Activated CD4-positive, CD25-positive, alpha-beta regulatory T cell (primary cell): ENCODE measurements at places on chromosomes 3 and 15.

GRCh38 chr3:57961828-57962447, 46.3 kb upstream of the FLNB start:
- no peak for DNase-seq

- DNase-seq = no peak
These were observed 60.2 kb downstream of the FBLN2 start for GRCh38 chr3:13608969-13609725.

- no peak for DNase-seq
These were observed 22.7 kb upstream of the ALCAM start for GRCh38 chr3:105343991-105344390.

GRCh38 chr15:89999676-90000185, 1.4 kb upstream of the ZNF710 start:
- no peak for DNase-seq

DNA sequence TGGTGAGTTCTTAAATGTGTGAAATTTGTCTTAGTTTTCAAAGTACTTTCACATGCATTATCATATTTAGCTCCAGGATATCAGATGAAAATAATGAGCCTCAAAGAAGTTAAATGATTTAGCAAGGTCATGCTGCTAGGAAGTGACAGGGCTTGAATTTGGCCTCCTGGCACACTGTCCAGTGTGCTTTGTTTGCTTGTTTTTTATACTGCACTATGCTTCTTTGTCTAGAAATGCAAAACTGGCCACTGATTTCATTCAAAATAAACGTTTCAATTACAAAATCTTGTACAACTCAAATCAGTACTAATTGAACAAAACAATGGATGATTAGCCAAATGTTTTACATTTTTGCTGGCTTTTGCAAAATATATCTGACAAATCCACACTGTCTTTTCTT, 583.3 kb upstream of the CBLB start:
- no peak for DNase-seq

GRCh38 chr3:146561879-146562278, 17.5 kb upstream of the PLSCR1 start:
- DNase-seq = no peak

DNA sequence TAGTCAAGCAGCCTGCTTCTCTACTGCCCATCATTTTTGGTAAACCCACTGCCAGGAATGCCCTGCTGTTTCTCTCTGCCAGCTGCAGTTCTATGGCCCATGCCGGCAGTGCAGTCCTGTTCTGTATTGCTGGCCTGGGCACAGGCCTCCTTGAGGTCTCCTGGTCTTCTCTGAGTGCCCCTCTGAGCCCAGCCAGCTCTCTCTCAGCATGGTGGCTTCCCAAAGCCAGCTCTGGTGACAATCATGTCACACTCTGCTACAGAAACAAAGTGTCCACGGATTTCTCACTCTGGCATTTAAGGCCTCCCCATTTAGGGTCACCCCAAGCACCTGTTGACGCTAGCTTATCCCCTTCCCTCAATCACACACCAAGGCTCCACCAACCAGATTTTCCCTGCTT, 24.5 kb downstream of the SRPRB start:
- no peak for DNase-seq

DNA sequence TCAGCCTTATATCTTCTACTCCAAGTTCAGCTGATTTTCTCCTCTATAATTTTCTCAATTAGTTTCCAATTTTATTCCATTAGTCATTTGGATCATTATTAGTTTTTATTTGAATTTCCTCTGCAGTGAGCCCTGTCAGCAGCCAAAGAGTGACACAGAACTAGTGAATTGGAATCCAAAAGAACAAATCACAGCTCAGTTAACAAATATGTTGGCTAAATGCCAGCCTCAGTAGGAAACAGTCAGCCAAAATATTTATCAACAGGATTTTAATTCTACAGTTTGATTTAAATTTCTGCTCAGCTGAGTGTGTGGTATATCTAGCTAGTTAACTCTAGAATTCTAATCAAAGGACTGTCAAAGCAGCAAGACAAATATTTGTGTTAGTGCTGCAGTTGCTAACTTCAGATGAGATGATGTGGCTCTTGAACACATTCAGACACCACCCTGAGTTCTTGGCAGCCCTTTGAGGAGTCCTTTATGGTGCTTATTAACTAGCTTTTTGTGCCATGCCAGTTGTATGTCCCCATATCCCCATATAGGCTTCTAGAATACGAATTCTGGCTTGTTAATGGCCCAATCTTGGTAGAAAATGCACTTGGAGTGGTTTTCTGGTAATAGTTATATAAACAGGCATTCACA, 194.5 kb downstream of the CPNE4 start:
- no peak for DNase-seq

DNA sequence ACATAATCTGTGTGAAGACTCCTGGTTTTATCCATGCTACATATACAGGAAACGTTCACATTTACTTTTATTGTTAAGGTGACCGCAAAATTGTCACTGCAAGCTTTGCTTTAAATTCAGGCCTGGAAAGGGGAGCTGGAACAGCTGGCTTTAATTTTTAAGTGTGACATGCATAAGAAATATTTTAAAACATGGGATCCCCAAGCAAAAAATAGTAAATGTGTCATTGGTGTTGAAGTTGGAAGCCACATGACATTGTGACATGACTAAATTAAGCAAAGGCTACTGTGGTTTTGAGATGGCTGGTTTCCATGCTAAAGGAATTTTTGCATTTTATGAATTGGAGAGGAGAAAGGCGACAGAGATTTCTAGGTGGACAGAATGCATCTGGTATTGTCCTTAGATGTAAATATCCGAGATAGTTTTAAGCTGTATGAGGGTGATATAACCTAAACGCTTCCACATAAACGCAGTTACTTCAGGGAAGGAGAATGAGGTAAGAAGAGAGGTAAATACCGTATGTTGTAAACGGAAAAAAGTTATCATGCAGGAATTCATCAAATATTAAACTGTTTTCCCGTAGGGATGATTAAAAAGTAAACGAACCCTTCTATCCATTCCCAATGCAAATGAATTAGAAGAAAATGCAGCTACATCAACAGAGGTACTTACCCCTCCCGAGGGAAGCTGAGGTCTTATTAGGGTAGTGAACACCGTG, 927 bp upstream of the FYTTD1 start:
- no peak for DNase-seq

GRCh38 chr3:14151471-14152083, 26.7 kb downstream of the TMEM43 start:
- DNase-seq = no peak

DNA sequence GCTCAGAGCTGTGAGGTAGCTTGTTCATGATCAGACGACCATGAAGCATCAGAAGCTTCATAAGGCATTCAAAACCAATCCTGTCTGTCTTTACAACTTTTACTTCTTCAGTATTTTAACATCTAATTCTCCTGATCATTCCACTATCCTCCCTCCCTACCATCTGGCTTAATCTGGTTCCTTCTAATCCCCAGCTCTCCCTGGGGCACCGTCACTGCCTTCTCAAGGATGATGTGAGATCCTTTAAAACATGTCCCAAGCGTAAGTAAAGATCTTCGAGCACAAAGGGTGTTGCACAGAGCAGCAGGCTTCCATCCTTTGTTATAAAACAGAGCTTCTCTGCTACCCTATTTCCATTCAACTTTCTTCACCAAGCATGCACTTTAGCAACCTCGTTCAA, 362.7 kb upstream of the ARRDC4 start:
- no peak for DNase-seq

GRCh38 chr3:53375019-53375418, 27.7 kb upstream of the DCP1A start:
- DNase-seq = no peak

- no peak for DNase-seq
These were observed 543.1 kb downstream of the NTRK3 start for GRCh38 chr15:87713475-87713879.

GRCh38 chr3:74614107-74614967, at the start of gene CNTN3:
CNTN3 (minus strand) TSS chr3:74614659; CDS start chr3:74521112, 93,547 bp downstream.
- no peak for DNase-seq

- DNase-seq = no peak
These were observed 534.4 kb downstream of the ZNF385D start for GRCh38 chr3:21216598-21216997.

DNA sequence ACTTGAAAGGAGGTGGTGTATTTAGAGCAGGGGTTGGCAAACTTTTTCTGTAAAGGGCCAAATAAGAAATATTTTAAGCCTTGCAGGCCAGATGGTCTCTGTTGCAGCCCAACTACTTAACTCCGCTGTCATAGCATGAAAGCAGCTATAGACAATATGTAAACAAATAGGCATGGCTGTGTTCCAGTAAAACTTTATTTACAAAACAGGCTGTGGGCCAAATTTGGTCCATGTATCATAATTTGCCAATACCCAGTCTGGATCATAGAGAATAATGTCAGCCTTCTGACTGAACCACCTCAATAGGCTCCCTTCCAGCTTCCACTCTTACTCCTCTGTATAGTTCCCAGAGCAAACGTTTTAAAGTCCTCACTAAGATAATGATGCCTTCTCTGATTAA, 638.8 kb upstream of the CFAP20DC start:
- no peak for DNase-seq

DNA sequence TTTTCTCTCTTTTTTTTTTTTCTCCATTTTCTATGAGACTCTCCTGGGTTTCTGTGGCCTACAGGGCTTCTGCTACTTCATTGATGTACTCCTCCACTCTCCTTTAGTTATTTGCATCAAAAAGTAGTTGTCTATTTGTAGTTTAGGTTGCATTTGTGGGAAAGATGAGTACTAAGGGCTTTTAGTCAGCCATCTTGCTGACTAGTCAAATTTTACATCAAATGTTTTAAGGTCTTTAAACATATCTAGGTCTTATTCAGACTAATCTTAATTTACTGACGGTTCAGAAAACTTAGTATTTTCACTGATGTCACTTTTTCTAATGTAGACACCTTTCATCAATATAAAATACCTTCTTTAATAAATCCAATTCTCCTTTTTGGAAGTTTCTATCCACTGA, 871.0 kb downstream of the PLOD2 start:
- no peak for DNase-seq

GRCh38 chr3:192068464-192069254, 607.7 kb downstream of the PYDC2 start:
- no peak for DNase-seq

DNA sequence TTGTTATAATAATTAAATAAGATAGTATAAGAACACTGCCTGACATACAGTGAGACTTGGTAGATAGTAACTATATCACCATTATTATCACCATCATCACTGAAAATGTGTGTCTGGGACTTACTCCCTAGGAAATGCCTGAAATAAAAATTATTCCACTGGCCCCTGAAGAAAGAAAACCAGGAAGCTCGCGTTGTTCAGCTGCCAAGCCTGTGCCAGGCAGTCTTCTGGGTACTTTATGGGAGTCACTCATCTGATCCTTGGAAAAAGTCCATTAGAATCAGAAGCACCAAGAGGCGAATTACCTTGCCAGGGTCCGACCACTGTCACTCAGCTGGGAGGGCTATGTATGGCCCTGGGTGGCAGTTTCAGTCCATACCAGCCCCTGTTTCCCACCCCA, 220.3 kb upstream of the TPM1 start:
- DNase-seq = no peak

- DNase-seq = no peak
These were observed 58.3 kb downstream of the EPHB3 start for GRCh38 chr3:184619787-184620430.

DNA sequence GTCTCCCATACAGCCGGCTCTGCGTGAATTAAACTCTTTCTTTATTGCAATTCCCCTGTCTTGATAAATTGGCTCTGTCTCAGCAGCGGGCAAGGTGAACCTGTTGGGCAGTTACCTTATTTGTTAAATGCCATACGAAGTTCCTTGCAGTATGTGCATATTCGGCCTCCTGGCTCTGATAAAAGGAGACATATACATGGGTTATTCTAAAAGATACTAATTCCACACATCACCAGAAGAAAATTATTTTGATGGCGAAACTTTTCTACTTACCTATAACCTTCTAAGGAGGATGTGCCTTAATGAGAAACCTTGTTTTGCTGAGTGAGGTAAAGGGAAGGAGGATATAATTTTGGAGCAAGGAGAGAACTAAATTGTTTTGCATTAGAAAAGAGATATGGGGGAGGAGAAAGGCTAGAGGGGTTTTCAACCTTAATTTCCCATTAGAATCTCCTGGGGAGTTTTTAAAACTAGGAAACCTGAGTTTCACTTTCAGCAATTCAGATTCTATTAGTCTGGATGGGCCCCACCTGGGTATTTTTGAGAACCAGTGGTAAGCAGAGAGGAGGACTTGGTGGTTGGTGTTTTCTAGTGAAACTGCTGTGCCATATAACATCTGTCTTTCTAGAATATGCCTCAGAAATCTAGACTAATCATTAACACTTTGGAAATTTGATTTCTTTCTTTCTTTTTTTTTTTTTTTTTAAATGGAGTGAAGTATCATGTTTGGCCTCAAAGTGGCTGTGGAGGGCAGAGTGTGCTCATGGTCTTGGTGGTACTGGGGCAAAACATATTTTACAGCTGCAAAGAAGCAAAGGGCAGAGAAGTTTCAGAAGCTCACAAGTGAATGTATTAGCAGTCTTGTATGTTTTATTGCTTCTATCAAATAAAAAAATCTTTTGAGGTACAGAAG, 23.0 kb downstream of the NANOGP8 start:
- DNase-seq = no peak

- DNase-seq = no peak
These were observed 26.4 kb upstream of the SKIL start for GRCh38 chr3:170331143-170331542.

DNA sequence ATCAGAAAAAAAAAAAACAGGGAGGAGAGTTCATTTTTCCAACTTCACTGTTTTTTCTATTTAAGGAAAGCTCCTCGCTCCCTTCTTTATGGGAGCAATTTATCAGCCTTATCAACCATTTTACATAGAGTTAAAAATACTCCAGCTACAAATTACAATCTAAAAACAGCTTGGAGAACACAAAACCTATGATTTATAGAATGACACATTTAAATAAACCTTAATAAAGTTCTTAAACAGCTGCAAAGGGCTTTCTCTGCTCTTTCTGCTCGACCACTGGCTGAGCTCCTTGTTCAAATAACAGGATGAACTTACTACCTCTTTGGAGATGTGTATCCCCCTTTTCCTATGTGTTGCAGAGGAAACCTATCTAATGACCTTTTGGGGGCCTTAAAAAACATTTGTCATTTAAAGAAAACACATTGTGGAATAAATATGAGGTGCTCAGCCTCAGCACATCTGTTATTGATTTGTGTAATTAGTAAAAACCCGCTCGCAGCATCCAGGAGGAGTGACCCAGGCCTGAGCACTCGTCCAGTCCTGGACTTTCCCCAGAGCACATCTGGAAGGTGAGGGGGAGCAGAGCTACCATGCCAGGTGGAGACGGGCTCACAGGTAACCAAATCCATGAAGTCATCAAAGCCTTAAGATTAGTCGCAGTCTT, 231.2 kb downstream of the ATP8B4 start:
- no peak for DNase-seq

GRCh38 chr3:43031889-43032545, 52.9 kb downstream of the GASK1A start:
- DNase-seq = no peak

- DNase-seq = no peak
These were observed 21.6 kb upstream of the DUSP7 start for GRCh38 chr3:52077925-52078324.
